ENCODE measurements at places on chromosomes 5 and 9. TPM values are rescaled to one million over a fixed set of nuclear protein-coding genes. Genes with fewer than 3 reads are reported as not detected.

DNA sequence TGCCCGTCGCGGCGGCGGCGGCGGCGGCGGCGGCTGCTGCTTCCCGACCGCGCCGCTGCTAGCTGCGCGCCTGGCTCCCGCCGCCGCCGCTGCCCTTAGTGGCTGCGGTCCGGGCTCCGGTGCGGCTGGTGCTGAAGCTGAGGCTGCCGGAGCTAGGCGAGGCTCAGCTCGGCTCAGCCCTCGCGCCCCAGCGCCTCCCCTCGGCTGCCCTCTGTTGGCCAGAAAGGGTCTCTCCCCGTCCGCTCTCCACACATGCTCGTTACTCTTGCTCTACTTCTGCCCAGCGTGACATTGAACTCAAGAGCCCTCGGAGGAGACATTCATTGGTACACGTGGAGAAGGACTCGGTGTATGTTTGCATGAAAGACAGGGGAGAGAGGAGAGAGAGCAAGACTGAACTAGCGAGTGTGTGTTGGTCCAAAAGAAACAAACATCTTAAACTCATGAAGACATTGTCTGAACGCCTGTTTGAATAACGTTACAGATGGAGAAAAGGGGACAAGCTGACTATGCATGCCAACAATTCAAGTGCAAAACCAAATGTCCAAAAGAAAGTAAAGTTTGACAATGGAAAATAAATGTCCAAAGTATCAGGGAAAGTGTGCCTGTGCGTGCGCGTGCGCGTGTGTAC is at the start of gene HCN1:
Gene HCN1 (minus strand): TSS at position 175 of the 631 bp plus-strand sequence.
- no peak for DNase-seq

DNA sequence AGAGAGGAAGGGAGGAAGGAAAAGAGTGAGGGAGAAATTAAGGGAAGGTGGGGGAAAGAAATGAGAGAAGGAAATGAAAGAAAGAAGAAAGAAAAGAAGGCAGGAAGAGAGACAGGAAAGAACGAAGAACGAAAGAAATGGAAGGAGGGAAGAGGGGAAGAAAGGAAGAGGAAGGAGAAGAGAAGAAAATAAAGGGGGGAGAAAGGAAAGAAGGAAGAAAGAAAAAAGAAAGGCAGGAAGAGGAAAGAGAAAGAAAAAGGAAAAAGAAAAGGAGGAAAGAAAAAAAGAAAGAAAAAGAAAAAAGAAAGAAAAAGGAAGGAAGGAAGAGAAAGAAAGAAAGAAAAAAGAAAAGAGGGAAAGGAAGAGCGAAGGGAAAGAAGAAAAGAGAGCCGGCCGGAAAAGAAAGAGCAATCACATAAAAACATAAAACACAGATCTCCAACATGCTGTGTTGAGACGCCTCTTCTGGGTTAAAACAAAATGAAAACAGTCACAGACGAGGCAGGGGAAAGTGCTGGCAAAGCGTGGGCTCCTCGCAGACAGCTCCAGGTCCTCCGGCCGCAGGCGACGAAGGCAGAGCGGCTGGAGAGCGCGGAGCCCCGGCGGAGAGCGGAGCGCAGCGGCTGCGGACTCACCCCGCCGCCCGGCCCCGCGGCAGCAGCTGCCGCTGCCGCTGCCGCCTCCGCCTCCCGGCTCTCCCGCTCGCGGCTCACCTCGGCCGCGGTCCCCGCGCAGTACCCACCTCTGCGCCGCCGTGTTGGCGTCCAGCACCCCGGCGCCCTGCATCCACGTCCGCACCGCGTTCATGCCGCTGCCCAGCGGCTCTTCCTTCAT is 896 bp downstream of the EBF1 start:
- peak; percentile 60 for DNase-seq

DNA sequence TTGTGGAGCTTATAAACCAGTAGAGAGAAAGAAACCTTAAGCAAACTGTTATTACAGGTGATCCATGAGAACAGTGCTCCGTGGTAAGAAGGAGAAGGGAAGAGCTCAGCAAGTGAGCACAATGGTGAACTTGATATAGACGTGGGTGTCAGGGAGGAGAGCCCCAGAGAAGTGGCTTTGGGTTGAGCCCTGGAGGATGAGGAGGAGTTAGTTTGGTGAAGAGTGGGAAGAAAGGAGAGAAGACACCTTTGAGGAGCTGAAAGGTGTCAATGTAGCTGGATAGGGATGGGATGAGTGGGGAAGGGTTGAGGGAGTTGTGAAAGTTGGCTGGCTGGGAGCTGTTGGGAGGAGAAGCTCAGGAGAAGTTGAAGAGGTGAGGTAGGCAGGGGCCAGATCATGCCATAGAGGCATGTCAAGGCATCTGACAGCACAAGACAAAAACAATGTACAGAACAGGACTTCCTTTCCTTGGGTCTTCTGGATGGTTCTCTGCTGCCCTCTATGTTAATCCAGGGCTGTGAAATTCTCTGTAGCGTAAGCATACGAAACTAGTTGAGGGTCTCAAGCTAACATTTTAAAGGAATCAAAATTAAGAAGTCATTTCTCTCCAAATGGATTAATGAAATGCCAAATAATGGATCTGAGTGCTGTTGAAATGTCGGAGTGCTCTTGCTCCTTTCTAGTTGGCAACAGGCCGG is 501.9 kb downstream of the KDM4C start:
- no peak for DNase-seq

HMGXB3 gene
- total RNA-seq, result 49.6 TPM

DNA sequence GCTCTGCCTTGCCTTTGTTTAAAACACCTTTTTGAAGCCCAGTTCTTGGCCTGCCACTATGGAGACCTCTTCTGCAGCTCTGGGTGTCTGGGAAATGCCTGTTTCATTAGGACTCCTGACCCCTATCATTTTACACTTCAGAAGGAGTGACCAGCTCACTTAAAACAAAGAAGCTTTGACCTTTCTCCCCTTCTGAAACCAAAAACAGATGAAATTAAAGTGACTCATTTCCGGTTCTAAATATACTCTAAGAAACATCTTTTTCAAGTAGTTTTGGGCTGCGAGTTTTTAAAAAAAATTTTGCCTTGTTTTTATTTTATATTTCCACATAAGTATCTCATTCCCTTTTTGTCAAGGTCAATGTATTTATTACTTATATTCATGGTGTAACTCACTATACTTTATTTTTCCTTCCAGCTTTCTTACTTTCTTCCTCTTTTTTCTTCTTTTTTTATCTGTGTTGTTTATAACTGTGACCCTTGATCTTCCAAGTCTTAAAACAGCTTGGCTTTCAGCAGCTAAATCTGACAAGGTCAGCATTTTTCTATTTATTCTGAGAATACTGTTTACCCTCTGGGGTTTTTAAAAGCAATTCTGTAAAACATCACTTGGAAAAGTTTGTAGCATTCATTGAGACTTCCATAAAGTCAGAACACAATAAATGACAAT is 672.9 kb downstream of the NR2F1-AS1 start:
- DNase-seq, result peak; percentile 87

DNA sequence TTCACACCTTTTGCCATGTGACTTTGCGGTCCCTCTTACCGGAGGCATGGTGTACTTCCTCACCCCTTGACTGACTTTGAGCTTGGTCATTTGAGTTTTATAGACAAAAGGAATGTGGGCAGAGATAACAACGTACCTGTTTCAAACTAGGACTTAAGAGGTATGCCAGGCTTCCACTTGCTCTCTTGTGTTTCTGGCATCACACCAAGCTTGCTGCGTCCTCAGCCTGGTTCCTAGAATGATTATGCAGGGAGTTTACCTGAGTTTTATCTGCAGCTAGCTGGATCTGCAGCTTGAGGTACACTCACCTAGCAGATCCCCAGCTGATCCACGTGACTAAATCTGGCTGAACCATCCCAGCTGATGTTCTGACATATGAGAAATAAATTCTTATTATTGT is 66.2 kb downstream of the PLK2 start:
- DNase-seq, result no peak

OR1J4 gene
- total RNA-seq, result not detected

MEIKIN gene
- not detected for total RNA-seq

MYMK gene
- total RNA-seq, result not detected

DNA sequence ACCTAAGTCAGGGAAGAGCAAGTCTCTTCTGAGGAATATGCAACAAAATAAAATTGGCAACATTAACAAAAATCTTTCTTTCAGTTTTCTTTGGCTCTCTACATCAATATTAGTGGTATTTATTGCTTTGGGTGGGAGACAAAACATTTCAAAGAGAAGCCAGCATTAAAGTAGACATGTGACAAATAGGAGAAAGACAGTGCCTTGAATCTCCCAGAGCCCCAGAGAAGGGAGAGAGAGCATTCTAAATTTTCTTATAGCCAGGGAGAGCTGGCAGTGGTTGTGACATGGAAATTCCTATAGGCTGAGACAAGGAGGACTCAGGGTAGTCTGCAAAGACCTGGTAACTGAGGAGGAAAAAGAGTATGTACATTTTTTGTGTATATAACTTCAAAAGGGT is 79.4 kb upstream of the NREP start:
- no peak for DNase-seq

CBY3 gene
- not detected for total RNA-seq

PTGS1 gene
- 1.7 TPM for total RNA-seq

DNA sequence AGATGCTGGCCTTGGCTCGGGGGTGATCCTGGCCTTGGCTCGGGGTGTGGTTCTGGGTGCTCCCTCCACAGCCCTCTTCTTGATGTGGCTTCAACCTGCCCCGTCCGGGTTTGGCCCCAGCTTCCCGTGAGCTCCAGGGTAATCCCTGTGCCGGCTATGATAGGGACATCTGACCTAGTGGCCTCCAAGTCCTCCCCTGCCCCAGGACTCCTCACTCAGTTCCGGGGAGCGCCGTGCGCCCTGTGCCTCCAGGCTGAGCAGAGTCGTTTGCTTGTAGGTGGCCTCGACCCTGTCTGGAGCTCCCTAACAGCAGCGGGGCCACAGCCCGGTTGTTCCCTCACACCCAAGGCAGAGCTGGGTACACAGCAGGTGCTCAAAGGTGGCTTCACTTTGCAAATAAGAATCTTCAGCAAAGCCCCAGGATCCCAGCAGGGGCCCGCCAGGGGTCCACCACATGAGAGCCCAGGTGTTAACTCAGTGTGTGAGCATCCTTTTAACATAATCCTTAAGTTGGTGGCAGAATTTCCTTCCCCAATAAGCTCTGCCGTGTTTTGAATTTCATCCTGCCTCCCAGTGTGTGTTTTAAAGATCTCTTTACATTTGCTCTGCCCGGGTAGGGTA is 32.3 kb upstream of the CEP72 start:
- no peak for DNase-seq

- no peak for DNase-seq
Observed at GRCh38 chr5:5979761-5980537, 398.4 kb downstream of the MED10 start.

- DNase-seq, result peak; percentile 38
Observed at GRCh38 chr5:108786806-108787483, 39.2 kb downstream of the FER start.

SPATA31A3 gene
- not detected for total RNA-seq

DNA sequence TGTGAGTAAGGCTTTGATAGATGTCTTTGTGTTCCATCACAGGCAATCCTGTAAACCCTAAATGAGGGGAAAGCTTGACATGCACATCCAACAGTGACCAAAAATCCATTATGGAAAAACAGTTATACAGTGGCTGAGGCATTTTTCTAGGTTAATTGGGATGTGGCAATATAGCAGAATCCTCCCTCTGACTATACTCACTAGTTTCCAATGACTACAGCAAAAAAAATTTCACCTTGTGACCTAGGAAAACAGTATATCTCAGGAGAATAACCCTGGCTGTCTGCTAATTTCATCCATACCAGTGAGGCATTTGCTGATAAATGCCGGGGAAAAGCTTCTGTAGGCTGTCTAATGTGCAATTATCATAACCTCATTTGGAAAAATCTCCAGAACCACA is 49.9 kb upstream of the SNCAIP start:
- DNase-seq, result peak; percentile 31

DNA sequence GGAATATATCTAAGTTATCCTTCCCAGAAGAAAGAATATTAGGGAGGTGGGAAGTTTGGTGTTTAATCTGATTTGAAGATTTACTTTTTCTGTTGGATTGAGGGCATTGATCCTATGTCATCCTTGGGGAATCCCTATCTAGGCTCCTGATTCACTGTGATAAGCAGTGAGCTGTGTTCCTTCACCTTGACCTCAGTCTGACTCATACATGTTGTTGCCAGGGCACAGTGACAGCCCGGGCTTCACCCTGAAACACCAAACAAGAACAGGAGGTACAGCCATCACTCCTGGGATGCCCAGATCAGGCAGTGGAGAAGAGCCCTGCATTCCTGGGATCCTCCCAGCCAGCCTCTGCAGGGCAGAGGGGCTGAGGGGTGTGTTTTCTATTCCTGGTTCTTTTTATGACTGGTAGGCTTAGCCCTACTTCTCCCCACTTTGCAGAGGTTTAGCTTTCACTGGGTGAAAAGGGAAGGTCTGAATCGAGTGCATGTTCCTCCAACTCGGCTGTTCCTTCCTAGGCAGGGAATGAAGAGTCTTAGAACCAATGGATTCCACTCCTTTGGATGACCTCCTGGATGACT is 3.1 kb upstream of the FAM53C start:
- peak; percentile 34 for DNase-seq

DNA sequence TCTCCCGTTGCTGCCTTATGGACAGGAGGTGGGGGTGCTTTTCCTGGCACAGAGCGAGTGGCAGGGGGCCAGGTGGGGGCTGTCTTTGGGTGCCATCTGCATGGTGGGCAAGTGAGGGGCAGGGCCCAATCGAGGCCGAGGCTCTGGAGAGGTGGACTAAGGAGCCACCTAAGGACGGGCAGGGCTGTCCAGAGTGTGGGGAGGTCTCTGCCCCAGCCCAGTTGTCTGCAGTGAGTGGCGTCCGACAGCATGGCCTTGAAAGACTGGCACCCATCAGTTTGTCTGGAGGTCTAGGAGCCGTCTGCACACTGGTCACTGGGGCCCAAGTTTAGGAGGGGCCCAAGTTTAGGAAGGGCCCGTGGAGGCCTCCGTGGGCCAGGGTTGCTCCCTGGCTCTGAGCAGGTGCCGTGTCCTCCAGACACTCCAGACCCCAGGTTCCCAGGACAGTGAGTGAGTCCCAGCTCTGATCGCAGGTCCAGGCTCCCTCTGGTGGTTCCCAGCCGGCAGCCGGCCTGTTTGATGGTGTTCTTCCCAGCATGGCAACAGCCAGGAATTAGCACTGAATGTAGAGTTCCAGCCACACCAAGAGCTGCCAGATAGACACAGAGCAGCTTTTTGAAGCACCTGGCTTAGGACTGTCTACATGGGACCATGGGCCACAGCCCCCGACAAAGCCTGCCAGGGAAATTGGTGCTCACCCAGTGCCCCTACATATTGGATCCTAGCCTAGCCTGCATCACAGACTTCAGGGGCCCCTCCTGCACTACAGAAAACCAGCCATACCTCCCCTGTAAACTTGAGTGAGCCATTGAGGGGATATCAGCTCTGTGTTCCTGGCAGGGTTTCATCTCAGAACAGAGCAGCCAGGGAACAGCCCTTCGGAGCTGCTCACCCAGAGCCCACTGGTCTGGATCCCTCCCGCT is 120.9 kb downstream of the WNK2 start:
- peak; percentile 24 for DNase-seq

- no peak for DNase-seq
Observed at GRCh38 chr9:34502891-34503290, 19.9 kb downstream of the ENHO start.

NPR2 gene
- 23.0 TPM for total RNA-seq

GRCh38 chr5:144433140-144433822 is 262.6 kb downstream of the KCTD16 start:
- DNase-seq, result no peak

TSSK1B gene
- total RNA-seq, result 0.52 TPM

- DNase-seq, result no peak
Observed at GRCh38 chr5:78718824-78719223, 70.3 kb upstream of the LHFPL2 start.

STKLD1 gene
- 1.4 TPM for total RNA-seq

Measured in LHCN-M2 (cell line).